RPMI7951 (cell line): ENCODE measurements at places on chromosomes 13 and 19.

GRCh38 chr19:35295792-35296462 lies 4.0 kb downstream of the MAG start:
- no peak for DNase-seq

GRCh38 chr19:16159655-16160054 lies 13.7 kb downstream of the CIB3 start:
- DNase-seq, result no peak

DNA sequence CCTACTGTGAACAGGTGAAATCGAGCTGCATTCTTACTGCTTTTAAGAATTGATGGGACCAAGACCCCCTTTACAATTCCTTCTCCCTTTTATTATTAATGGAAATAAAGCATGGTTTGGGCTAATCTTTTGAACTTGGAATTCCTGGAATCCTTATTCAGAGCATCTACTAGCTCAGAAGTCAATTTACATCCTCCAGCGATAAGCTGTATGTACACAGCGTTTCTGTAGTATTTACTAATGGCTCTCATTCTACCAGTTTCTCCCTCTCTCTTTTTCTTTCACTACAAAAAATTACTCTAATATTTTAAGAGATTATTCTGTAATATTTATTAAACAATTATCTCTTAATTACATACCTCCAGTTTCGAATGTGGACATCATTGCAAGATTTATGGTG lies 31.5 kb downstream of the FREM2 start:
- DNase-seq, result no peak

GRCh38 chr13:91406619-91407018 lies 8.2 kb downstream of the GPC5 start:
- DNase-seq, result peak; percentile 46

- no peak for DNase-seq
Measured at GRCh38 chr13:31878955-31879354, 139.6 kb downstream of the RXFP2 start.

GRCh38 chr19:29538651-29539050 lies 12.9 kb downstream of the VSTM2B start:
- no peak for DNase-seq

GRCh38 chr19:1858412-1859081 lies 4.8 kb downstream of the KLF16 start:
- no peak for DNase-seq

DNA sequence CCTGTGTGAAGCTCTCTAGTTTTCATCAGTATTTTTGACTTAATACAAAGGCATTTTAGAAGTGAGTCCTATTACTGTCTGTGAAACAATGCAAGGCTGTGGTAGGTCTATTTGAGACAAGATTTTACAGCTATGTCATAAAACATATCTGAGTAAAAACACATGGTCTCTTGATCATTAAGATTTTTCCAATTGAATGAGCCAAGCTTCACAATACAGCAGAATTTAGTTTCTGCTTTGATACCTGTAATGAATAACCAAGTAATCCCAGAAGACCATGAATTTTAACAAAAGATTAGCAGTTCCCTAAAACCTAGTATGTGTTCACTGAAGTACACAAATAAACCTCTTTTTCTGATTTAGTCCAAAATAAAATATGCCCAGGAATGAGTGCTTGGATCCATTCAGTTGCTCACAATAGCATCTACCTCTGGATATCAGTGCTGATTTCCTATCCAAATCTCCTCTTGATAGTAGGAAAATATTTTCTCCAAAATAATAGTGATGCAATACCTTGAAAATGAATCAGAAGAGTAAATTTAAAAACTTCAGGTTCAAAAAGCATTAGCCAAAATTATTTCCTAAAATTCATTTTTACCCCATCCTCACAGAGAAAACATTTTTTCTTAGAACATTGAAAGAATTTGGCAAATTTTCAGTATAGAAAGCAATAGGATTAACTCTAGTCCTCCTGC lies 533.5 kb upstream of the SGCG start:
- no peak for DNase-seq
